ENCODE measurements at places on chromosomes 1 and 21. TPM values are rescaled to one million over a fixed set of nuclear protein-coding genes. Genes with fewer than 3 reads are reported as not detected.

DNA sequence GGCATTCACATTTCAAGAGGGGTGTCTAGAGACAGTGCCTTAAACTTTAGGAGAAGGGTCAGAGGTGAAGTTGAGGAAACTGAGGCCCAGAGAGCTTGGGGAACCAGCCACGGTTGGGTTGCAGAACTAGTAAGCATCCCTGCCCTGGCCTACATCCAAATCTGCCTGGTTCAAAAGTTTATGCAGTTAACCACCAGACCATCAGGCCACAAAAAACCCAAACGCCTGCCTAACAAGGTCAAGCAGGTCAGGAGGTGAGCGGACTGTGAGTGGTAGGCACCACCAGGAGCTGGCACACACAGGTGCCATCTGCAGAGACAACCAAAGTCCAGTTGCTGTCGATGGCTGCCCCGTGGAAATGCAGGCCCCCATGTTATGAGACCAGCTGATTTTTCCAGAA lies 51.2 kb downstream of the FBXO2 start:
- H3K4me3 ChIP-seq: no peak overlapping the region
- H3K4me1 ChIP-seq: no peaks in the 10 kb centered on the region
- no peak overlapping the region for H3K27ac ChIP-seq
- H3K27me3 ChIP-seq: peaks cover 7% of the 10 kb centered on the region
- no peak for DNase-seq

- no peaks in the 10 kb centered on the region for H3K36me3 ChIP-seq
- H3K27me3 ChIP-seq: peaks cover 4% of the 10 kb centered on the region
- no peak overlapping the region for H3K4me3 ChIP-seq
- DNase-seq: no peak
- peaks cover 5% of the 10 kb centered on the region for H3K4me1 ChIP-seq
Observed at GRCh38 chr1:63698001-63698838, 75.6 kb upstream of the ROR1 start.

- peak overlapping the region; percentile 18 for H3K27ac ChIP-seq
- H3K4me1 ChIP-seq: peaks cover 28% of the 10 kb centered on the region
- DNase-seq: no peak
- H3K36me3 ChIP-seq: peaks cover 18% of the 10 kb centered on the region
- no peaks in the 10 kb centered on the region for H3K27me3 ChIP-seq
Observed at GRCh38 chr1:246592695-246593094, 26.4 kb downstream of the CNST start.

DNA sequence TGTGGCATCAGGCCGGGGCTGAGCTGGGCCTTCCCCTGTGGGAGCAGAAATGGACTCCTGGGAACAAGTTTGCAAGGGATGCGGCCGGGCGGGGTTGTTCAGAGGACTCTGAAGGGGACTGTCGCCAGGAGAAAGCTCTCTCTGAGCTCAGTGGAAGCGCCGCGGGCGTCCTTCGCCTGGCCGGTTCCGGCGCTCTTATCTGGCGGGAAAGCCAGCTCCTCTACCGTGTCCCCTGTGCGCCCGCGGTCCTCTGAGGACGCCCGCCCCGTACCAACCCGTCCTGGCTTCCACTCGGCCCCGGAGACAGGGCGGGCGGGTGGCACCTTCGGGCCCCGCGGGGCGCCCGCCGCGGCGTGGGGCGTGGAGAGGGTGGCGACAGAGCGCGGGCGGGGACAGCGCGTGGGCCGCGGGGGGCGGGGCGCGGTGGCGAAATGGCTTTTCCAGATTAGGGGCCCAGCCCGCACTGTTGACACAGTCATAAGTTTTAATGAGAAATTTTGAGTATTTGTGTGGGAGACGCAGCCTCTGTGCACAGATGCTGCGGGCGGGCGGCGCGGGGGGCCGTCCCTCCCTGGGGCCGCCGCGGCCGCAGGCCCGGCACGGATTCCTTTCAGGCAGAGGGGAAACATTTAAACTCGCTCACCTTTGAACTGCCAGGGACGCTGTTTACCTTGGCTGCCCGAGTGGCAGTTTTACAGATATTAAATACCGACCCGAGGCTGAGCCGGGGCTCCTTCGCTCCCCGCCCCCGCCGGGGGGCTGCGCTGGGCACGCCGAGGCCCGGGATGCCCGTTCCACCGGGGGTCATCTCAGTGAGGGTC lies 70.2 kb downstream of the FOXD2 start:
- H3K36me3 ChIP-seq: peaks cover 5% of the 10 kb centered on the region
- no peak overlapping the region for H3K27ac ChIP-seq
- peaks cover 62% of the 10 kb centered on the region for H3K27me3 ChIP-seq
- peak overlapping the region; percentile 85 for H3K4me3 ChIP-seq
- no peak for DNase-seq

DNA sequence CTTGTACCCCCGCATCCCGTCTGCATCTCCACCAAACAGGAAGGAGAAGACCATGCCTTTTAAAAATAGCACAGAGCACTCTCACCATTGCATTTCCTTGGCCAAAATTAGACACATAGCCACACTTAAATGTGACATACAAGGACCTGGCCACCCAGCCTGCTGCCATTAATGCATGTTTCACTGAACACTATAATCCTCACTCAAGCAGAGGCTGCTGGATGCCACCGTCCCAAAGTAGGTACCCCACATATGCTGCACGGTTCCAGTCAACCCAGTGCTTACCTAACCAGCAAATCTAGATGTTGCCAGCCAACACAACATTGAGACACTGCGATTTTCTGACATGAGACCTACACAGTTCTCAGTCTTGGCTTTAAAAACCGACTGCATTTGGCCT lies 107.7 kb downstream of the ADSS2 start:
- no peak overlapping the region for H3K27ac ChIP-seq
- H3K4me3 ChIP-seq: no peak overlapping the region
- peaks cover 22% of the 10 kb centered on the region for H3K36me3 ChIP-seq
- DNase-seq: no peak
- peaks cover 9% of the 10 kb centered on the region for H3K4me1 ChIP-seq

DNA sequence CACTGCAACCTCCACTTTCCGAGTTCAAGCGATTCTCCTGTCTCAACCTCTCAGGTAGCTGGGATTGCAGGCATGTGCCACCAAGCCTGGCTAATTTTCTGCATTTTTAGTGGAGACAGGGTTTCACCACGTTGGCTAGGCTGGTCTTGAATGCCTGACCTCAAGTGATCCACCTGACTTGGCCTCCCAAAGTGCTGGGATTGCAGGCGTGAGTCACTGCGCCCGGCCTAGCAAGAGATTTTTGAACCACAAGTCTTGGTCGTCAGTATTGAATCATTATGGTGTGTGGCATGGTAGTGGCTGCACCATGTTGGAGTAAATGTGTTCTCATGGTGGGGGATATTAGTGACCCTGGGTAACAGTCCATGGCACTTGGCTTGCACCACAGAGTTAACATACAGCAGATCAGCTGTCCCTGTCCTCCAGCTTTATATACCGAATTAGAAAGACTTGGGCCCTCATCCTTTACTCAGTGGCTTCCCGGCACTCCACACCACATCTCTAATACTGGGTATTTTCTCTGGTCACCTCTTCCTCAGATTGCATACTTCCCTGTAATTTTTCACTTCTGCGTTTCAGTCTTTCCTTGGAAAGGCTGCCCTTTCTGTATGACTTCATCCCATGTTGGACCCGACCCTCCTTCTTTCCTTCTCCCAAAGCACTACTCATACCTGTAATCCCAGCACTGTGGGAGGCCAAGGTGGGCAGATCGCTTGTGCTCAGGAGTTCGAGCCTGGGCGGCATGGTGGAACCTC lies 25.1 kb downstream of the AK4 start:
- no peak overlapping the region for H3K27ac ChIP-seq
- DNase-seq: no peak
- peaks cover 10% of the 10 kb centered on the region for H3K27me3 ChIP-seq
- H3K36me3 ChIP-seq: no peaks in the 10 kb centered on the region

GRCh38 chr1:210372931-210373627 lies 44.4 kb downstream of the HHAT start:
- H3K36me3 ChIP-seq: no peaks in the 10 kb centered on the region
- H3K4me3 ChIP-seq: no peak overlapping the region
- no peaks in the 10 kb centered on the region for H3K27me3 ChIP-seq
- no peaks in the 10 kb centered on the region for H3K4me1 ChIP-seq
- no peak for DNase-seq

GRCh38 chr1:165699577-165699976 lies 1.2 kb upstream of the ALDH9A1 start:
- peaks cover 13% of the 10 kb centered on the region for H3K4me1 ChIP-seq
- H3K27ac ChIP-seq: no peak overlapping the region
- H3K36me3 ChIP-seq: no peaks in the 10 kb centered on the region
- no peak for DNase-seq
- peak overlapping the region; percentile 55 for H3K4me3 ChIP-seq
- no peaks in the 10 kb centered on the region for H3K27me3 ChIP-seq

DNA sequence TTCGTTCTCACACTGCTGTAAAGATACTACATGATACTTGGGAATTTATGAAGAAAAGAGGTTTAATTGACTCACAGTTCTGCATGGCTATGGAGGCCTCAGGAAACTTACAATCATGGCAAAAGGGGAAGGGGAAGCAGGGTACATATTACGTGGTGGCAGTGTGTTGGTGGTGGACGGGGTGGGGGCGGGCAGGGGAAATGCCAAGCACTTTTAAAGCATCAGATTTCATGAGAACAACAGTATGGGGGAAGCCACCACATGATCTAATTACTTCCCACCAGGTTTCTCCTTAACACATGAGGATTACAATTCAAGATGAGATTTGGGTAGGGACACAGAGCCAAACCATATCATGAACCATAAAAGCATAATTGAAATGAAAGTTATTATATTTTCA lies 88.5 kb downstream of the UBE2U start:
- no peaks in the 10 kb centered on the region for H3K4me1 ChIP-seq
- H3K27ac ChIP-seq: no peak overlapping the region
- no peak for DNase-seq
- H3K4me3 ChIP-seq: no peak overlapping the region
- peaks cover 36% of the 10 kb centered on the region for H3K27me3 ChIP-seq
- H3K36me3 ChIP-seq: no peaks in the 10 kb centered on the region

DNA sequence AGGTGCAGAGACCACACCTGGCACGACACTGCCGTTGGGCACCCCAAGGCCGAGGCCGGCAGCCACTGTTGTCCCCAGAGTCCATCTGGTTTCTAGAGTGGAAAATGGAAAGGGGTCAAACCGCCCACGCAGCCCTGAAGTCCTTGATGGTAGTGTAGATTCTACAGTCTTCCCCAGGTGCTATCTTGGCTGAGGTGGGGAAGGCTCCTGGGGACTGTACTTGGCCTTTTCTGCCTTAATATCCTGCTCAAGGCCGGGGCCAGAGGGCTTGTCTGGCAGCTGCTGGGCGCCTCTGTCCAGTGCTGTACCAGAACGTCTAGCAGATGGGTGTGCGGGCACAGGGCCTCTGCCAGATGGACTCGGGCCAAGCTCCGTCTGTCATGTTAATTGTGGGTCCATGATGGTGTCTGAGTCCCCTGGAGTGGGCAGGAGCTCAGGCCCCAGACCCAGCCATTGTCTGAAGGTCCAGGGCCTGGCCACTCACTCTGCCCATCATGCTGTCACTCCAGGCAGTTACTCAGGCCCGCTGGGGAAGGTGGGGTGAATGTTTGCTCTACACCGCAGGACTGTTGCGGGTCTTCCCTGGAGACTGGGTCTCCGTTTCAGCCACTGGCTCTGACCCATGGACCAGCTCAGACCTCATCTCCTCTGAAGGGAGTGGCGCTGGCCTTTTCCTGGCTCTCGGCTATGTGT lies 161.9 kb upstream of the COL6A1 start:
- H3K4me3 ChIP-seq: no peak overlapping the region
- no peak for DNase-seq
- peaks cover 28% of the 10 kb centered on the region for H3K27me3 ChIP-seq
- no peak overlapping the region for H3K27ac ChIP-seq

- peaks cover 6% of the 10 kb centered on the region for H3K27me3 ChIP-seq
- DNase-seq: no peak
- peaks cover 15% of the 10 kb centered on the region for H3K36me3 ChIP-seq
- no peak overlapping the region for H3K4me3 ChIP-seq
Observed at GRCh38 chr1:4615501-4615900, 38.9 kb upstream of the AJAP1 start.

DNA sequence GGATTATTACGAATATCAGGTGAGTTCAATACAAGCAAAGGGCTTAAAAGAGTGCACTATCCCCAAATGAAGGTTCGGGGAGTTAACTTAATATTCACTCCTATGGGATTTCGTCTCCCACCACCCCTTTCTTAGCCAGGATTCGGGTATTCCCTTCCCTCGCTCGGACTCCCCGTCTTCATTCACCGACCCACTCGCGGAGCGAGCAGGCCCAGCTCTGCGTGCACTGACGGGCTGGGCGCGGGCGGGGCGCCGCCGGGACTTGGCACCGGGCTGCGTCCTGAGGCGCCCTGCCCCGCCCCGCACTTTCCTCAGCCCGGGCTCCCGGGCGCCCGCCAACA lies 7.7 kb upstream of the MPZL1 start:
- peak overlapping the region; percentile 100 for H3K27ac ChIP-seq
- H3K27me3 ChIP-seq: no peaks in the 10 kb centered on the region
- no peak for DNase-seq
- H3K4me3 ChIP-seq: peak overlapping the region; percentile 90
- no peaks in the 10 kb centered on the region for H3K36me3 ChIP-seq

DNA sequence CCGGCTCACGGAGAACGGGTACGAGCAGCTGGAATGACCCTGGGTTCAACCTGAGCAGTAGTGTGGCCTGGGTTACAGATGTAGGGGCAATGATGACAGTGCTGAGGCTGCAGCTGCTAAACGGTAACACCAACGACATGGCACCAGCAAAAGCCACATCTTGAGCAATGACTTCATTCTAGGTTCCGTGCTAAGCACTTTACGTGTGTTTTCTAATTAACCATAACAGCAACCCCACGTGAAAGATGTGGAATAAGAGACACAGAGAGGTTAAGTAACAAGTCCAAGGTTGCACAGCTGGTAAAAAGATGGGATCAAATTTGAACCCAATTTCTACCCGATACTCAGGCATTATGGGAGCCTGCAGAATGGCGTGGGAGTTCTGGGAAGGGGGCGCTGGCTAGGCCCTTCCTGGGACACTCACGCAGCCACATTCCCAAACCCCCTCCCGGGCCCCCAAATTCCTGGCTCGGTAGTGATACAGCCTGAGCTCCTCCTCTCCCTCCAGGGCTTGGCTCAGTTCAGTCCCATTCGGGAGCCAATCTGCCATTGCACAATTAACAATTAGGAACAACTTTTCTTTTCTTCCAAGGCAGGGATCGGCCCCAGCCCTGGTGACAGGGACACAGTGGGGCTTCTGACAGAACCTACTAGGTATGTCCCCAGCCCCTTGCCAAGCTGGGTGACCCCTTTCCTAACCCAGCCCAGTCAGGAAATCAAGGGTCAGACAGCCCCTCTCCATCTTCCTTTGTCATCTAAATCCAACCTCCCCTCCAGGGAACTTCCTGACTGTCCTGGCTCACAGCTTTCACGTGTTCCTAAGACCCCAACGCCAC lies 23.8 kb upstream of the ECE1 start:
- H3K36me3 ChIP-seq: no peaks in the 10 kb centered on the region
- no peaks in the 10 kb centered on the region for H3K27me3 ChIP-seq
- DNase-seq: no peak
- no peak overlapping the region for H3K4me3 ChIP-seq

DNA sequence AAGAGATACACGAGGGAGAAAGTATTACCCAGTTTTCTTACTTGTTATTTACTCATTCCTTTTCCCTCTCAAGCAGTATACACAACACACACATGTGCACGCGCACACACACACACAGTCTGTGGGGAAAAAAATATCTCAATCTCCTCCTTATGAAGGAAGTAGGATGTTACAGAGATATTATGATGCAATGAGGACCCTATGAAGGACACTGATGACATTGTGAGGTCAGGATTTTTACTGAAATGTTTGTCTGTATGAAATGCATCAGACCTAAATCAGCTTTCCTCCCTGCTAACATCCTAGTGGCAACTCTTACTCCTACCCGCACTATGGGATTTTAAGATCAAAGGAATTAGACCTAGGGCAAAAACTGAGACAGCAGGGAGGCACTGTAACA lies at the start of gene WDR64:
TSS of gene WDR64 (plus strand) at position 270 of the 400 bp plus-strand sequence. CDS start 204 bp downstream, outside the sequence.
- peaks cover 15% of the 10 kb centered on the region for H3K27me3 ChIP-seq
- no peak for DNase-seq
- H3K4me1 ChIP-seq: no peaks in the 10 kb centered on the region
- no peak within 1 kb of the TSS for H3K27ac ChIP-seq
- H3K36me3 ChIP-seq: peaks cover 19% of the 10 kb centered on the region

The PRELP gene
- polyA plus RNA-seq: not detected

The GIPC2 gene
- not detected for polyA plus RNA-seq

Measured in naive B cell (primary cell).